ENCODE measurements at places on chromosomes 4 and X. TPM values are rescaled to one million over a fixed set of nuclear protein-coding genes. Genes with fewer than 3 reads are reported as not detected.

The IBSP gene
- 0.95 TPM for total RNA-seq

The STPG2 gene
- 0.77 TPM for total RNA-seq

GRCh38 chr4:11470438-11471045 lies 41.8 kb upstream of the HS3ST1 start:
- no peak for DNase-seq

DNA sequence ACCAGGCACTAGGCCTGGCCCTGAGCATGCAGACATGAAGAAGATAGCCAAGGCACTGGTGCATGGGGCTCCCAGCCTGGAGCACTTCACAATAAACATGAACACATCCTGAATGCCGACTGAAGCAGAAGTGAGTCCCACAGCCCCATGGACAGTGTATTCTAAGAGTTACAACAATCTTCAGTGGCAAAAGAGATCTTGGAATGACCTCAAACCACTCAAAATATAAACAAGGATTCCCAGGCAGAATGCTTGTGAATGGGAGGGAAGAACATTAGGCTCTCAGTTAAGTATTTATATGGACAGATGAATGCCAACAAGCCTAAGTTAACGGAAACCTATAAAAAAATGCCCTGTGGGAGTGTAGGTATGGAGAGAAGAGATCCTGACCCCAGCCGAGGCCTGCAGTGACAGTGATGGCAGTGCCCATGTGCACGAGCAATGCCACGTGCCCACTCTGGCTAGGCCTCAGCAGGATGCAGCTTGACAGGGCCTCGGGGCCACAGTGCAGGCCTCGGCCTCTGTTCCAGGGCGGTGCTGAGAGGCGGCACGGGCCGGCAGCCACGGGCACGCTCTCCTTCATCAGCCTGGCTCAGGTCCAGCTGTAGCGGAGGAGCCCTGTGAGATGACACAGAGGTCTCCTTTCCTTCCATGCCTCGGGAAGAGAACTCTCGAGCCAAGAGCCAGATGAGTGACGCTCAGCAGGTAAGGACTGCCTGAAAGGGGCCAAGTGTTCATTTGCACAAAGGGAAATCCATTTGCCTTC lies 49.2 kb downstream of the IRF2 start:
- no peak for DNase-seq

GRCh38 chr4:33400504-33400903 lies 2680.3 kb downstream of the PCDH7 start:
- no peak for DNase-seq

GRCh38 chrX:108439426-108439942 lies at the start of gene COL4A5:
TSS of gene COL4A5 (plus strand) at chrX:108439838. CDS start at chrX:108440126, 288 bp downstream.
- DNase-seq = no peak

DNA sequence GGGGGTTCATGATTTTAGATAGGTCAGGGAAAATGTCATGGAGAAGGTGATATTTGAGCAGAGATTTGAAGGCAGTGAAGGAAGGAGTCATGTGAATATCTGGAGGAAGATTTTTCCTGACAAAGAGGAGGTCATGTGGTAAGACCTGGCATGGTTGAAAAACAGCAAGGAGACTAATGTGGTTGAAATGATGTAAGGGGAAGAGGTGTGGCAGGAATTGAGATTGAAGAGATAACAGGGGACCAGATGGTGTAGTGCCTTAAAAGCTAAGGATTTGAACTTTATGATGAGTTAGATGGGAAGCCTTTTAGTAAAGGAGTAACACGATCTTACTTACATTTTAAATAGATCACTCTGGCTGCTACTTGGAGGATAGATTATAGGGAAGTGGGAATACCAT lies 210.9 kb downstream of the RTL9 start:
- DNase-seq = no peak

GRCh38 chr4:15262396-15262795 lies 165.4 kb upstream of the C1QTNF7 start:
- DNase-seq = no peak

- DNase-seq = no peak
Observed at GRCh38 chr4:110119337-110119736, 79.1 kb downstream of the ELOVL6 start.
